ENCODE measurements at places on chromosomes 3 and 15. TPM values are rescaled to one million over a fixed set of nuclear protein-coding genes. Genes with fewer than 3 reads are reported as not detected.

Gene NGLY1
- total RNA-seq: 34.0 TPM

Gene C3orf49
- total RNA-seq: not detected

Gene SLC24A5
- total RNA-seq: not detected

Gene WNT7A
- 9.0 TPM for total RNA-seq

Gene ILDR1
- not detected for total RNA-seq

Gene AADACL2
- total RNA-seq: not detected

Gene COL6A6
- total RNA-seq: 0.31 TPM

Gene SERF2
- 37.1 TPM for total RNA-seq

Gene PRSS50
- 0.31 TPM for total RNA-seq

Gene SLC9A9
- total RNA-seq: 7.3 TPM

Gene DNAH1
- total RNA-seq: 1.6 TPM

Gene SUSD5
- total RNA-seq: 3.0 TPM

GRCh38 chr3:39208463-39209055 is 16.2 kb upstream of the XIRP1 start:
- DNase-seq: no peak

DNA sequence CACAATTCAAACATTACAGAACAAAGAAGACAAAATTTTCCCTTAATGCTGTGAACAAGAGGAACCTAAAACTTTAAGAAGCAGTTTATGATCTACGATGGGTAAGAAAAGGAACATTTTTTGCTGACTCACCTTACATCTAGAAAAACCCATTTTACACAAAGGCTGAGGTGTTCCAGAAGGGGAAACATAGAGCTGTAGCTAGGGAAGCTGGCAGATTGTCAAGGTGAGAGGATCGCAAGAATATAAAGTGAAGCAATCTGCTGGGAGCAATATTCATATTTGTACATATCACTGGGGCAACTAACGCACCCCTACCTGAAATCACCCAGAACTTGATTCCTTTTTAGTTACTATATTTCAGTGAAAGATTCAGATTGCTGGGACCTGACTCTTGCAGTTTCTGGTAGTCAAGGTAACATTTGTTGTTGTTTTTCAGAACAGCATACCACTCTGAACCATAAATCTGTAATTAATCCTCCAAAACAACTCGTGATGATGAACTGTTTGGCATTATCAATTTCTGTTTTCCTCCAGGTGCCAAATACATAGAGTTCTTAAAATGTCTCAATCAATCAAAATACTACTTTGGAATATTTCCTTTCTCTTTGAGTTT is 184.1 kb upstream of the LRRC3B start:
- no peak for DNase-seq

DNA sequence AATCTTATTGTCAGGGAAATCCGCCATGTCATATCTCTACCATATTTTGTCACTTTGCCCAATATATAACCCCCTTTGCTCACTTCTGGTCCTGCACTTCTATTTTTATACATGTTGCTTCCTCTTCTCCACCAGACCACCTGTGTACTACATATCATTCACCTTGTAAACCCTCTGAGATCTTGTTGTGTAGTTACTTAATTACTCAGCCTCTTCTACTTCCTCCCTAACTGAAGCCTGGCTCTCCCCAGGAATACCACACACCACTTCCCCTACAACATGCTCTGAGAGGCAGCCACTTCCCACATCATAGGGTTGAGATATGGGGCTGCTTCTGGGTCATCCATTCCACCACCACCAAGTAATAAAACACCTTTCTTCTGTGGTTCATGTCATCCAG is 10.0 kb downstream of the HEXA start:
- no peak for DNase-seq

DNA sequence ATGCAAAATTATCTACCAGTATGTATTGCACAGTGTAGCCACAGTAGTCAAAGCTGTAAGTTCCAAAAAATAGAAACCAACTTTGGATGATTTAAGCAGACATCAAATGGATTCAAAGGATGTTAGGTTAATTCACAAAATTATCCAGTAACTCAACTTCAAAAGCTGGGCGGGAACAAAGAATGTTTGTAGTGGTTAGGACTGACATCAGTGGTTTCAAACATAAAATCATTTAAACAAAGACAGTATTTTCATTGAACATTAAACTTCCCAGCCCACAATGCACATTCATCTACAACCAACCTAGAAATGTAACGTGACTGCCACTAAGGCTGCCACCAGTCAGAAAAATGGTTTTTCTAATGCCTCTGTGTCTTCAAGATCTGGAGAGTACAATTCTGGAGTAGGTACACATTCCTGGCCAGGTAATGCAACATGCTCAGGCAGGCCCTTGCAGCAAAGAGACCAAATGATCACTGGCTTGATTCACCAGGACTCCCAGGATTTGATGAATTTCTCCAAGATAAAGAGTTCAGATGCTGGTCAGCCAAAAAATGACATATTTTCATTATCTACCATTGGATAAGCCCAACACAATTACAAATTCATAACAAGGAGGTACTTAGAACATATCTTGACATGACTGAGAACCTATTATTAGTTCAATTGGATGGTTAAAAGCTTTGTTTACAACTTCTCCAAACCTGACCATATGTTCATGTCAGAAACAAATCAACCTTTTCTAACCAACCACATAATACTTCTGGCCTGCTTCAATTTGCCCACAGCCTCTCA is 189.8 kb upstream of the CNTN4 start:
- DNase-seq: no peak

DNA sequence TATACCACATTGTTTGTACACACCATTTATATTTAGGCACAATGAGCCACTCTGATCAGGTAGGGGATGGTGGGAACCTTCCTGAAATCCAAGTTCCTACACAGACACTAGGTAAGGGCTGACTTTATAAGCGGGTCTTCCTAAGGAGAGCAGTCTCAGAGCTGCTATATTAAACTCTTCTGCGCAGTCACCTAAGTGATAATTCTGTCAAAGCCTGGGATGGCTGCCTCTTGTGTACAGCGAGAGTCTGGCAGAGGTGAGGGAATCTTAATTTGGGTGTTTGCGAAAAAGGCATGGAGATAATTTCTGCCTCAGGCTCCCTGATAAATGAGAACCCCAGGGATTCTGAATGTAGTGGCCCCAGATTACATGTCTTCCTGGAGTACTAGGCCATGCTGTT is 113.1 kb downstream of the EDEM1 start:
- no peak for DNase-seq

DNA sequence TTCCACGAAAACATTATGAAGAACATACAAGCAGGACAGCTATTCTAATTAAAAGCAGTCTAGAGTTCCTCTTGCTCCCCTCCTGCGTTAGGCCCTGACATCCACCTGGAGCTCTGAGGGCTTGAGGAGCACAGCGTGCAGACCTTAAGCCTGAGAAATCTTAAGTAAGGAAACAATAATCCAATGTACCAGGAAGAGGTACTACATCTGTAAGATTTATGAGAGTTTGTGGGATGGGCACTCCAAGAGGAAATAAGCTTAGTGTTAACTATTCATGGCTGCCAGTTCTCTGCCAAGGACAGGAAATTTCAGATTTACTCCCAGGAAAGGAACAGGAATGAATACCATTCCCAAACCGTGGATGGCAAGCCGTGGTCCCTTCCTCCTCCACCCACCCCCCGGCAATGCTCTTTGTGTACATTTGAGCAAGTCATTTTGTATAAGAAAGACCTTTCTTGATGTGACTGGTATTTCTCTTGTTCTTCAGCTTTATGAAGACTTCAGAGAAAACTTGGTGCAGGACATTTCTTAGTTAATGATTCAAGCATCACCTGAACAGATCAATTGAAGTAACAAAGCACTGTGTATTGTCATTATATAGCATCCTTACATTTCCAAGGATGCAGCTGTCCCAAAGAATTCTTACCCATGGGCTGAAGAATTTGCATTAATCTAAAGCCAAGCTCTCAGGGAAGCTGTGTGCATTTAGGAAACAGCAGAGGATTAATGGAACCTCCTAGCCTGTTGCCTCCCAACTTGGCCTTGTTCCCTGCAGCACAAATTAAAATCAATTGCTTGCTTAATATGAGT is 28.8 kb upstream of the VILL start:
- no peak for DNase-seq

- DNase-seq: peak; percentile 69
Observed at GRCh38 chr15:99928429-99928981, 195.3 kb upstream of the LYSMD4 start.

- DNase-seq: no peak
Observed at GRCh38 chr3:180116658-180117057, 79.9 kb upstream of the PEX5L start.

GRCh38 chr15:101185770-101186169 is 66.1 kb downstream of the CHSY1 start:
- no peak for DNase-seq

- no peak for DNase-seq
Observed at GRCh38 chr3:30871720-30872119, 22.7 kb downstream of the GADL1 start.

GRCh38 chr3:45864760-45865519 is 21.4 kb upstream of the CCR9 start:
- DNase-seq: no peak

DNA sequence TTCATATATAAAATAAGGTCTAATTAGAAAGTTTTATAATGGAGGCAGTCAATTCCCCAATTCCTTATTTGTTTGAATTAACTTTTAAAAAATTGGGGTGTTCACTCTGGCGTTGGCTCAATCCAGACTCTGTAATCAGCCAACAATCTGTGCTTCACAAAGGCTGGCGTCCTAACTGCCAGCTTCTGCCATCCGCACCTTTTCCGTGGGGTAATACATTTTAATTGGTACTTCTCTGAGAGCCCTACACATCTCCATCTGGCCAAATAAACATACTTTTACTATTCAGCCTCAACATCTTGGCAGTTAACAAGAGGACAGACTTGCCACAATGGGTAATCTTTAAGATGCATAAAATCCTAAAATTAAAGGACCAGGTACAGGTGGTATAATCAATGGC is 125.2 kb upstream of the CCNL1 start:
- DNase-seq: no peak

- peak; percentile 46 for DNase-seq
Observed at GRCh38 chr15:88480981-88481380, 13.5 kb downstream of the MRPS11 start.

DNA sequence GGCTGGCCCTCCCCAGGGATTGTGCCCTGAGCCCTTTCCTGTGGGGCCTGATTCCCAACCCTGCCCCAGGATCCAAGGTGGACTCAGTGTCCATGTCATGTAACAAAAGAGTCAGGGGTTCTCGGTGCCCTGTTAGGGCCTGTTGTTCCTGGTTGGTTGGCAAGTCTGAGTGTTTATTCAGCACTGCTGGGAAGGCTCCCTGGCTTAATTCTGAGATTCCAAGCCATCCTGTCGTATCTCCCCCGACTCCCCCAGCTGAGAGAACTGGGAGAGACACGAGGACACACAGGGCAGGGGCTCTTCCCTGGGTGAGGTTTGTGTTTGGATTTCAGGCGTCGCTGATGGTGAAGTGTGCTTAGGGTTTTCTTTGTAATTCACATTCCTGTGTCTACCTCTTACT is 78.3 kb downstream of the EEFSEC start:
- DNase-seq: no peak

- DNase-seq: no peak
Observed at GRCh38 chr15:60842694-60843093, 363.8 kb upstream of the ICE2 start.

- no peak for DNase-seq
Observed at GRCh38 chr3:39158148-39158715, 4.8 kb upstream of the CSRNP1 start.

DNA sequence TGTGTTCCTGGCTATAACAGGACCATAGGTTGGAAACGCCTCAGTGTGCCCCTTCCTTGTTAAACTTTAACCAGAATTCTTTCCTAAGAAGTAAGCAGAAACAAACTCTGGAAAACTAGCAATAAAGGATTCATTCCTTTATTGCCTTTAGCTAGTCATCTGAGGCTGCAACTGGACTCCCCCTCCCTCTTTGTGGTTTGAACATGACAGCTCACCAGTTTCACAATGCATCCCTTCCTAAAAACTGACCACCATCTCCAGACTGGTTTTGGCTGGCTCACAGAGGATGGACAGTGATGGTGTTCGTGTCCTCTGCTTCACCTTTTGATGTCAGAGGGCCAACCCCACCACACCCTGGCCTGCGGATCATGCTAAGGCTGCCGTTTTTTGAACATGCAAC is 27.9 kb upstream of the TGFBR2 start:
- DNase-seq: no peak

- peak; percentile 28 for DNase-seq
Observed at GRCh38 chr3:66418475-66418931, 82.3 kb downstream of the LRIG1 start.

All from occipital lobe (tissue), 3 donors.